ENCODE measurements at places on chromosomes 12 and 14.

GRCh38 chr14:72739446-72740405 is 154.2 kb downstream of the DPF3 start:
- DNase-seq = no peak

DNA sequence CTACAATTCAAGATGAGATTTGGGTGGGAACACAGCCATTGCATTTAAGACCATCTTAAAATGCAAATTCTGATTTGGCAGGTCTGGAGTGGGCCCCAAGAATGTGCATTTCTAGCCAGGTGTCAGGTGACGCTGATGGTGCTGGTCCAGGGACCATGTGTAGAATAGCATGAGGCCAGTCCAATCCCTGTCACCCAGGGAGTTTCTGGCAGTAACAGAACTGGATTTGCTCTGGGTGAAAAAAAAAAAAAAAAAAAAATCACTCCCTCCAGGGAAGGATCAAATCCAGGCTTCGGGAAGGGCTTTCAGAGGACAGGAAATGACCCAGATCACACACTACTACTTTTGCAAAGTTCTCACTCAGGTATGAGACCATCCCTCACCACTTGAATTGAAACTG is 213.2 kb upstream of the NOS1 start:
- no peak for DNase-seq

GRCh38 chr12:66003951-66004350 is 126.6 kb downstream of the LLPH start:
- no peak for DNase-seq

DNA sequence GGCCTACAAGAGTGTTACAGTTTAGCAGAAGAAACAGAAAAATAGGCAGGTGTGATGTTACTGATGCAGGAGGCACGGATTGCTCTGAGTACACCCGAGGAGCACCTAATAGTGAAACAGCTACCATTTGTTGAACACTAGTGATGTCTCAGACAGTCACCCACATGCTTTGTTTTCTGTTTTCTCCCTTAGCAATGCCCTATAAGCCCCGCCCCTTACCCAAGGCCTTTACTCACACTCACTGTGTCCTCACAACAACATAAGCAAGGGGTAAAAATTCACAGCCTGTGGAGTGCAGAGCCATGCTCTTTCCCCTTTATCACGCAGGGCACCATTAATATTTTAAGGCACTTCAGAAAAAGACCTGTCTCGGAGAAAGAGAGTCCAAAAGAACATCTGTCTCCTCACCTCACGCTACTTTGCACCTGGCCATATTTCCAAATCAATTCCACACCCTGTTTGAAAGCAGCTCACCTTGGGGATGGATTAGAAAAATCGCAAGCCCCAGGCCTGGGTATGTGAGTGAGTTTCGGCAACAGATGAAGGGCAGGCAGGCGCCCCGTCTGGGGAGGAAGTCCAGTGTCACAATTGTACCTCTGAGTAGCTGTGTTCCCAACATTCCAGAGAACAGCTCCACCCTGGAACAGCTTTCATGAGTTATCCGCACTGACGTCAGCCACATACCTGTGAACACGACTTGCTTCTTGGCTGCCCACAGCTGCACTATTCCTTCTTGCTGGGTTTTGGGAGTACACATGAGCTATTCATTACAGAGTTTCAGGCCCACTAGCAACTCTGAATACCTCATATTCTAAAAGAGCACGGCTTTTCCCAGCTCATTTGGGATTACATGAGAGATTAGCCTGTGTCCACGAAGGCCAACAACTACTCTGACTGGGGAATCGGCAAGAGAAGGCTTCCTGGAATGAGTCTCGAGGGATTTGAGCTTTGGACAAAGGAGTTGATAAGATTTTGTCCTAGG is 26.0 kb downstream of the MAPK1IP1L start:
- DNase-seq = no peak

DNA sequence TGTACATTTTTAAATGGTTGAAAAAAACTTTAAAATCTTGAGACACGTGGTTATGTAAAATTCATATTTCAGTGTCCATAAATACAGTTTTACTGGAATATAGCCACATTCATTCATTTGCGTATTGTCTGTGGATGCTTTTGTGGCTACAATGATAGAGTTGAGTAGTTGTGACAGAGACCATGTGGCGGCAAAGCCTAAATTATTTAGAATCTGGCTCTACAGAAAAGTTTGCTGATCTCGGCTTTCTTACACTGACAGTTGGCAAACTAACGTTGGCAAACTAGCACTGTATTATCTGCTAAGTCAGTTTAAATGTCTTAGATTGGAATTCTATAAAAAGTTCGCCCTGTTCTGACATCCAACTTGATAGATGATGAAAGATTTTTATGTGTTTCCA is 2.4 kb downstream of the UNC119B start:
- no peak for DNase-seq

- no peak for DNase-seq
Measured at GRCh38 chr14:33596211-33597080, 354.4 kb downstream of the EGLN3 start.

DNA sequence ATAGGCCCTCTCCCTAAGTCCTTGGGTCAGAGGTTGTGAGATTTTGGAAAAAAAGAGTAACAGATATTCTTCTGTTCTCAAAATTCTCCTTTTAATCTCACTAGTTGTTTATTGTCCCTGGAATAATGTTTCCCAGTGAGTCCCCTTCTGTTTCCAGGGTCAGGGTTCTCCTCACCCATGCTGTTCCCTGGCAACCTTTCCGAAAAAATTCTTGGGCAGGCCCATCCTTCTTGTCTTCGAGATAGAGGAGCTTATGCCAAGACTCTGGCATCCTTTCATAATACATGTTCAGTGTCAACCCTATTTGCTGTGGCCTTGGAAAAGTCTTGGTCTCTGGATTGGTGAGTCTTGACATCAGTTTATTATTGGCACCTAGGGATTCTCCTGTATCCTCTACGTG is 212.4 kb upstream of the FAR2 start:
- DNase-seq = no peak

Data from 8988T (cell line).